ENCODE measurements at places on chromosomes 12 and 14. TPM values are rescaled to one million over a fixed set of nuclear protein-coding genes. Genes with fewer than 3 reads are reported as not detected.

- no peak for DNase-seq
Measured at GRCh38 chr14:67426161-67426560, 14.2 kb upstream of the PLEK2 start.

DNA sequence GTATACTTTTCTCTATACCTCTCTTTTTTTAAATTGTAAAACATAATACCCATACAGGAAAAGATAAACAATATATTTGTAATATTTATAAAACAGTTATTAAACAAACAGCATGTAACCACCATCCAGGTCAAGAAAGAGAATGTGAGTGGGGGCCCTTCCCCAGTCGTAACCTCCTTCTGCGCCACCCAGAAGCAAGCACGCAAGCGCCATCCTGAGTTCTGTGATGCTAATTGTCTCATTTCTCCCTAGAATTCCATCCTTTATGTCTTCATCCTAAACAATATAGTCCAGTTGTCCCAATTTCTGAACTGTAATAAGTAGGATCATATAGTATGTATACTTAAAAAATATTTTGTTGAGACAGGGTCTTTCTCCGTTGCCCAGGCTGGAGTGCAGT, 129.5 kb downstream of the EXOC5 start:
- no peak for DNase-seq

- no peak for DNase-seq
Measured at GRCh38 chr12:13275241-13276085, 78.9 kb downstream of the EMP1 start.

Gene ZFC3H1
- 121 TPM for total RNA-seq

Gene RNF10
- 161 TPM for total RNA-seq

Measured in vagina (tissue), 2 donors.